COR-L47 (cell line): ENCODE measurements at places on chromosomes 3 and 15.

DNA sequence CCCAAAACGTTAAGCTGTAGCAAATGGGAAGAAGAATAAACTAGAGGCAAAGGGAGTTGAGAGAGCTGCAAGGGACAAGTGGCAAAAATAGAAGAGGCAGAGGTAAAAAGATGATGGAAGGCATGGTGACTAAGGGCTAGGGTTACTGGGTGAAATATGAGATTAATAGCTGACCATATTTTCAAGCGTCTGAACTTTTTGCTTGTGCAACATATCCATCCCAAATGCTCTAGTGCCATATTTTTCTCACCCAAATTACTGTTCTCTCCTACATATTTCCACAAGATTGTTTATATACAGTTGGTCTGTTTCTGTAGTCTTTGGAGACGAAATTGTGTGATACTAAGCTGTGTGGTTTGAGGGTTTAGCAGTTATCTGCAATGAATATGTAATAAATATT, 145.5 kb downstream of the GMNC start:
- DNase-seq: no peak

GRCh38 chr3:34263101-34263621, 464.7 kb downstream of the PDCD6IP start:
- no peak for DNase-seq

DNA sequence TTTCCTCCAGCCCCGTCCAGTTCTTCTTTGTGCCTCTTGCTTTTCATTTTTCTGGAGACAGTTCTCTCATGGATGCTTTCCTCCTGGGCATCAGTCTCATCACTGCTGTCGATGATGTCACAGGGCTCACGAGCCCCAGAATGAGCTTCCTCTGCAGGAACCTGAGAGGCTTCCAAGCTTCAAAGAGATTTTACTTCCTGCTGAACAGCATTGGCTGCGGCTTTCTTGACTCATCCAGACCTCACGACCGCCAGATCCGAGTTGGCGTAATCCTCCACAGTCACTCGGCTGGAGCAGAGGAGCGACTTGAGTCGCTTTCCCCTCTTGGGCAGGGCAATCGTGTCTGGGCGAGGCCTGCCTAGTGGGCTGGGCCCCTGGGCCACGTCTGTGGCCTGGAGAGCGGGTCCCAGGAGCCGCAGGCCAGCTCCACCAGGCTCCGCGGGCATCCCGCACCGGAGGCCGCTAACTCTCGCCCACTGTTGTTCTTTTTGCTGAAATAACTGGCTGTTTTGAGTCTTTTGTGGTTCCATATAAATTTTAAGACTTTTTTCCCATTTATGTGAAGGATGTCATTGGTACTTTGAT, 20.8 kb upstream of the FAN1 start:
- DNase-seq: no peak

DNA sequence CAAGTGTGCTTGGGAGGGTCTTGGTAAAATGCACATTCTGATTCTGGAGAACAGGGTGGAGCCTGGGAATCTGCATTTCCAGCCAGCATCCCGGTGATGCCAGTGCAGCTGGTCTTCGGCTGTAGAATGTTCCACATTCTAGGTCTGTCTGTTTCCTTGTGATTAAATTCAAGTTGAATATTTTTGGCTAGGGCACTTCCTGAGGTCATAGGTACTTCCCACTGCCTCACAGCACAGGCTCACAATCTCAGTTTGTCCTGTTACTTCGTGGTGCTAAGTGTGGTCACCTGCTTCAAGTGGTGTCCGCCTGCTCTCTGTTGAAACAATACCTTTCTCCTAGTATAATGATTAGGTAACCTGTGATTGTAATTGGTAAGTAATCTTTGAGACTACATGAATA, 40.1 kb downstream of the FLNB start:
- DNase-seq: no peak

DNA sequence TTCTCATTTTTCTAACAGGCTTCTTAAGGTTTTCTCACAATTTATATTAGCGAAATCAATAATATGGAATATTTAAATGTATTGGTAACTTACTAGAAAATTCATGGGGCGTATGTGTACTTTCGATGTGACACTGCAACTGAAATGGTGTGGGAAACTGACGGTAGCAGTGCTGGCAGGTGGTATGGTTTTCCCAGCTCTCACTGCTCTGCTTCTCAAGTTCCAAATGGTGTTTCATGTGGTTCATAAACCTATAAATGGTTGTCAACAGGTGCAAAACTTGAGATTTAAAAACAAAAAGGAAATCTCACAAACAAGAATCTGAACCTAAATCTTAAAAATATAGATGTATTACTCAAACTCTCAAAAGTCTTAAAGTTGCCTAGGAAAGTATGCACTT, 54.7 kb downstream of the ZNF280D start:
- no peak for DNase-seq

GRCh38 chr15:95300958-95301357, 1029.5 kb upstream of the NR2F2 start:
- no peak for DNase-seq

- no peak for DNase-seq
Observed at GRCh38 chr3:186187401-186188275, 78.7 kb upstream of the ETV5 start.

DNA sequence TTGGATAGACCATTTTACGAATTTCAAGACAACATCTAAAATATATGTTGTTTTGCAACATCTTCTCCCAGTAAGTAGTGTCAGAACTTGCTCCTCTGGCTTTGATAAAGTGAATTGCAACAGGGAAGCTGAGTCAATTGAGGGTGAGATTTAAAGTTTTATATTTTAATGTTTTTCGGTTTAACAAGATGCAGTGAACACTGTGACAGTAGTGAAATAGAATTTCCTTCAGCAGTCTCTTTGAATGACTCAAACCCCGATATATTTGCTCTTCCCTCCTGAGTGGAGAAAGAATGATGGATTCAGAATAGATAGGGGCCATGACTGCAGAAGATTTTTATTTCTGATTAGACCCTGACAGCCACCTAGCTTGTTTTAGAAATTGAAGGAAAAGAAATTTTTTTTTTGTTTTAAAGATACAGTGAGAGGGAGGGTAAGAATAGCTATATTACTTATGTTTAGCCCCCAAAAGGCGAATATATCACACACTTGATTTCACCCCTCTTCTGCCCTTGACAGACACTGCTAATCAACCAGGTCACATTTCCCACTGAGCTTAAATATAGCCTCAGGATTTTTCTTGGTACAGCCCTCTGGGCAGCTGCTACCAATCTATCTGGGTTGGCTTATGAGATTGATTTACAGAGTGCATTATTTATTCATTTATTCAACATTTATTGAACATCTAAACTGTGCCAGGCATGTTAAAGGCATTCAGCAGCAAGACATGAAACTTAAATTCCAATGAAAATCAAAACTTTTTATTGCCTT, 183.3 kb upstream of the ADAMTS9 start:
- no peak for DNase-seq
